ENCODE measurements at places on chromosomes 13 and 19.

DNA sequence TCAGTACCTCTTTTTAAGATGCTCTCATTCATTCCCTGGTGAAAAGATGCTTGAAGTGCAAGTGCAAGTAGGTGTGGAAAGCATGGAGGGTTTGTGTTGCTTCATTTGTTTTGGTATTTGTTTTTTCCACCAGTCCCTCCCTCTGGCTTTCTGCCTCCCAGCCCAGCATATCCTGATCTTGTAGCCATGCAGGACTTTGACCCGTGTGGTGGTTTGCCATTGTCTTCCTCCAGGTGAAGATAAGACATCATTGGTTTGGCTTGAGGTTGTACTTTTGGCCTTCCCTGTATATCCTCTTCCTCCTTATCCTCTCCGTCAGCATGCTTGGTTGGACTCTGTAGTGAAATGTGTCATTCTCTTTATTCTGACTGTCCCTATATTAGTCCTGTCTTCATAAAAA is 9.1 kb downstream of the SPINT2 start:
- no peak for DNase-seq

DNA sequence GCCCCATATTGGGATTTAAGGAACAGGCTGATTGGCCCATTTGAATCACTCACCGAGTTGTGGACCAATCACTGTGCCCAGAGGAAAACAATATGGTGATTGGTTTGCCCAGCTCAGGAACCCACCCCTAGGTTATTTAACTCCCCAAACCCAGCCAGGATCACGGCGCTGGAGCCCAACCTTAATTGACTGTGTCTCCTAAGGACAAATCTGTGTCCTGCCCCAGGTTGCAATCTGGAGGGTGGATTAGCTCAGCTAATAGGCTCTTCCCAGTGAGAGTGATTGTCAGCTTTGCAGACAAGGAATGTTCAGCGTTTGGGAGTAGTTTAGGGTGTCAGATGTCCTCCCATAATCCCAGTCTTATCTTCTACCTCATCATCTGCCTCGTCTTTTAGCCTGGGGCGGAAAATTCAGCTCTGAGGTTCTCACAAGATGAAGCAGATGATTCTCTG is 3.5 kb upstream of the ZNF358 start:
- DNase-seq, result no peak

DNA sequence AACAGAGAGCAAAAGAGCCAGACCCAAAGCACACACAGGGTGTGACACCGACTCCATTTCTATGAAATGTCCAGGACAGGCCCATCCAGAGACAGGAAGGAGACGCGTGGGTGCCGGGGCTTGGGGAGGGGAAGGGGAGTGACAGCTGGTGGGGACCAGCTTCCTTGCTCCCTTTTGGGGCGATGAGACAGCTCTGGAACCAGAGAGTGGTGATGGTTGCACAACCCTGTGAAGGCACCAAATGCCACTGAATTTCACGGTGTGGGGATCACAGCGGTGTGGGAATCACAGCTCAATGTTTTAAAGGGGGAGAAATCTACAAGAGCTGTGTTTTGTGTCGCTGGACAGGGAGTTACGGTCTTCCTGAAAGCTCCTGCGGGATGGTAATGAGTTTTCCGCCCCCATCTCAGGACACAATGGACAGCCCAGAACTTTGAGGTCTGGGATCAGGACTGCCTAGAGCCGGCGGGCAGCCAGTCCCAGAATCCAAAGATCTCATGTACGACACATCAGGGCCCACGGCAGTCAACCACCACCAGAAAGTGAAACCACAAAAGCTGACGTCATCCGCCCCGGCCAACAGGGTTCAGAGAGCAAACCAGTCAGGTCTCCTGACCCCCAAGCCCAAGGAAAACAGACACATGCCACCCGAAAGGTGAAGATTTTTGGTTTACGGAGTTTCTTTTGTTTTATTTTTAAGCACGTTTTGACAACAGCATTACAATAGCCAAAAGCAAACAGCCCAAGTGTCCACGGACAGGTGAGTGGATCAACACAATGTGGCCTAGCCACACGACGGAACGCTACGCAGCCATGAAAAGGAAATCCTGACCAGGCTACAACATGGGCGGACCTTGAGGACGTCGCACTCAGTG is 7.3 kb downstream of the SGTA start:
- DNase-seq, result no peak

- DNase-seq, result peak; percentile 59
Observed at GRCh38 chr13:99200432-99201167, at the start of gene UBAC2. UBAC2 (plus strand) TSS chr13:99200854; CDS start chr13:99200909, 55 bp downstream.

DNA sequence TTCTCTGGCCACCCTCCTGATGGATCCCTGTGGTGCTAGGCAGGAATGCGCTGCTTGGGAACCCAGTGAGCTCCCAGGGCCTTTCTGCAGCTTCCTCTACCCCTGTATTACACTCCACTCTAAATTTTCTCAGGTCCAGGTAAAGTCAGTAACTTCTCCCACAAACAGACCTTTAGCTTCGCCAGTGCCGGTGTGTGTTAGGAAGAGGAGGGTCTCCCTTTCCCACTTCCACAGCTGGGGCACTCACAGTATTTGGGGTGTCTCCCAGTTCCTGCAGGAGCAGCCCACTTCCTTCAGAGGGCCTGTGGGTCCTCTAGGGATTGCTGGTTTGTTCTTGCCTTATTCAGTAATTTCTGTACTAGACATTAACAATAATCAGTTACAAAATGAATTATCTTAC is 193.5 kb upstream of the PCDH17 start:
- DNase-seq, result no peak
